ENCODE measurements at places on chromosomes 13 and 19.

GRCh38 chr19:47523473-47523872 lies 8.6 kb upstream of the NAPA start:
- H3K4me3 ChIP-seq = no peak overlapping the region
- no peaks in the 10 kb centered on the region for H3K36me3 ChIP-seq
- no peaks in the 10 kb centered on the region for H3K27me3 ChIP-seq
- DNase-seq = no peak

GRCh38 chr13:25659091-25659795 lies 287.5 kb downstream of the ATP8A2 start:
- H3K4me1 ChIP-seq = no peaks in the 10 kb centered on the region
- H3K27ac ChIP-seq = no peak overlapping the region
- no peaks in the 10 kb centered on the region for H3K36me3 ChIP-seq
- no peaks in the 10 kb centered on the region for H3K27me3 ChIP-seq
- no peak overlapping the region for H3K4me3 ChIP-seq
- DNase-seq = no peak

DNA sequence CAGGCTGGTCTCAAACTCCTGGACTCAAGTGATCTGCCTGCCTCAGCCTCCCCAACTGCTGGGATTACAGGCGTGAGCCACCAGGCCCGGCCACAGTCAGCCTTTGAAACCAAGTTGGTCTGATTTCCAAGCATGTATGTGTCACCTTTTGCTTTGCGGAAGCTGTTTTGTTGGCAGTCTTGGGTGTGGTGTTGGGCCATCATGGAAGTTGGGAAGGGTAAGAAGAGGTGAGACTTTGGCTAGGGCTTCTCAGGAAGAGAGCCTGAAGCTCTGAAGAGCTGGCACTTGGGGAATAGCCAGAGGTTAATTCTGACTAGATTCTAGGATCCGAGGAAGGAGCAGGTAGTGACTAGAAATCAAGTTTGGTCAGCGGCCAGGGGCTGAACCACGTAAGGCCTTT lies 2.8 kb downstream of the RSPH6A start:
- no peak overlapping the region for H3K4me3 ChIP-seq
- H3K27me3 ChIP-seq = peaks cover 43% of the 10 kb centered on the region
- H3K27ac ChIP-seq = no peak overlapping the region
- H3K36me3 ChIP-seq = no peaks in the 10 kb centered on the region
- no peak for DNase-seq

GRCh38 chr13:98251708-98252107 lies 74.6 kb upstream of the RNF113B start:
- DNase-seq = no peak
- no peak overlapping the region for H3K27ac ChIP-seq
- H3K27me3 ChIP-seq = no peaks in the 10 kb centered on the region
- no peak overlapping the region for H3K4me3 ChIP-seq
- H3K36me3 ChIP-seq = no peaks in the 10 kb centered on the region
- peaks cover 35% of the 10 kb centered on the region for H3K4me1 ChIP-seq

DNA sequence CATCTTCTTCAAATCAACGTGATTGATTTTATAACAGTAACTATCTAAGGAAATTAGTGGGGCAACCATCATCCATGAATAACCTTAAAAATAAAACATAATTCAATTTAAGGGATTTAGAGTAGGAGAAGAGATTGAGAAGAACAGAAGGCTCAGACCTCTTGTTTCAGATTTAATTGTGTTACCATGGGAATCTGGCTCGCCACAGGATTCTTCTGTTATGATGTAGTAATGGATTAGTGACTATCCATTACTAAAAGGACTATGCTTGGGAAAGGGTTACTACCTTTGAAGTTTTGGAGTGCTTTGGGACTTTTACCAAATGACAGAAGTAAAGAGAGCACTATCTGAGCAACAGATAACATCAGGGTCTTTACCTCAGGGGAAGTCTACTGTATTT lies 13.2 kb downstream of the FREM2 start:
- no peak overlapping the region for H3K4me3 ChIP-seq
- H3K36me3 ChIP-seq = no peaks in the 10 kb centered on the region
- no peak overlapping the region for H3K27ac ChIP-seq
- H3K27me3 ChIP-seq = no peaks in the 10 kb centered on the region
- peaks cover 3% of the 10 kb centered on the region for H3K4me1 ChIP-seq

DNA sequence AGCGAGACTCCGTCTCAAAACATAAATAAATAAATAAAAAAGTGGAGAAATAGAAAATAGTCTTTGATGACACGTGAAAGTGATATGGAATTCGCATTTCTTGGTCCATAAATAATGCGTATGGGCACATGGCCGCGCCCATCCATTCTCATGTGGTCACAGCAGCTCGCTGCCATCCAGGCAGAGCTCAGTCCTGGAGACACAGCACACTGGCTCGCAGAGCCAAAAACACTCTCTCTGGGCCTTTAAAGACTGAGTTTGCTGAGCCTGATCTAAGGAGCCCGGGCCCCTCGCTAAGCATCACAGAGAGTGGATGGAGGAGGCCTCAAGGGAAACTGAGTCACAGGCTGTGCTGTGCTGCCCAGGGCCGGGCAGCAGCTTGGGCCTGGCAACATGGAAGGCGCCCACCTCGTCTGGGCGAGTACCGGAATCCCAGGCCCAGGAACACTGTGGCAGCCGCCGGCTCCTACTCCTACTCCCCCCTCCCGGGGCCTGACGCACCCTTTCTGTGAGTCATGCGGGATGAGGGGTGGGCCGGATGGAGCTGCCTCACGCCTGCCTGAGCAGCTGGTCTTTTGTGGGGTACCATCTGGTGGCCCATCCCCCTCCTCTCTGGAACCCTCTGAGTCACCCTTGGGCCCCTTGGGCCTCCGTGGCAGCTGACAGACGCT lies 28.9 kb upstream of the CACTIN start:
- H3K36me3 ChIP-seq = peaks cover 59% of the 10 kb centered on the region
- no peaks in the 10 kb centered on the region for H3K27me3 ChIP-seq
- H3K4me1 ChIP-seq = no peaks in the 10 kb centered on the region
- H3K27ac ChIP-seq = peak overlapping the region; percentile 32
- DNase-seq = no peak
- H3K4me3 ChIP-seq = no peak overlapping the region

- no peak overlapping the region for H3K4me3 ChIP-seq
- no peaks in the 10 kb centered on the region for H3K27me3 ChIP-seq
- no peak overlapping the region for H3K27ac ChIP-seq
- DNase-seq = no peak
Measured at GRCh38 chr13:108508263-108508662, 121.1 kb upstream of the MYO16 start.

- H3K4me3 ChIP-seq = no peak overlapping the region
- H3K36me3 ChIP-seq = no peaks in the 10 kb centered on the region
- peaks cover 20% of the 10 kb centered on the region for H3K4me1 ChIP-seq
Measured at GRCh38 chr19:10505583-10506229, 2.5 kb upstream of the KEAP1 start.

- no peaks in the 10 kb centered on the region for H3K36me3 ChIP-seq
- H3K27ac ChIP-seq = no peak overlapping the region
- H3K4me3 ChIP-seq = no peak overlapping the region
- no peaks in the 10 kb centered on the region for H3K27me3 ChIP-seq
- DNase-seq = no peak
Measured at GRCh38 chr13:59340581-59340980, 823.1 kb downstream of the DIAPH3 start.

- H3K36me3 ChIP-seq = no peaks in the 10 kb centered on the region
- H3K4me1 ChIP-seq = no peaks in the 10 kb centered on the region
- DNase-seq = no peak
Measured at GRCh38 chr13:106440866-106441265, 94.6 kb downstream of the EFNB2 start.

- H3K27me3 ChIP-seq = no peaks in the 10 kb centered on the region
- DNase-seq = no peak
- no peaks in the 10 kb centered on the region for H3K4me1 ChIP-seq
- H3K4me3 ChIP-seq = no peak overlapping the region
Measured at GRCh38 chr13:106197496-106197895, 338.0 kb downstream of the EFNB2 start.

GRCh38 chr13:94617389-94618000 lies 15.8 kb downstream of the GPR180 start:
- H3K36me3 ChIP-seq = peaks cover 5% of the 10 kb centered on the region
- H3K27me3 ChIP-seq = no peaks in the 10 kb centered on the region
- H3K27ac ChIP-seq = no peak overlapping the region
- H3K4me1 ChIP-seq = no peaks in the 10 kb centered on the region
- no peak overlapping the region for H3K4me3 ChIP-seq

- H3K4me3 ChIP-seq = no peak overlapping the region
- H3K27me3 ChIP-seq = no peaks in the 10 kb centered on the region
- DNase-seq = no peak
- peaks cover 21% of the 10 kb centered on the region for H3K4me1 ChIP-seq
- peak overlapping the region; percentile 10 for H3K27ac ChIP-seq
Measured at GRCh38 chr13:113882267-113882630, 18.4 kb upstream of the GAS6 start.

GRCh38 chr13:70809588-70809987 lies 701.3 kb upstream of the KLHL1 start:
- H3K36me3 ChIP-seq = no peaks in the 10 kb centered on the region
- DNase-seq = no peak
- no peak overlapping the region for H3K4me3 ChIP-seq
- H3K27me3 ChIP-seq = no peaks in the 10 kb centered on the region

- no peak for DNase-seq
- H3K27me3 ChIP-seq = no peaks in the 10 kb centered on the region
- no peaks in the 10 kb centered on the region for H3K4me1 ChIP-seq
- no peak overlapping the region for H3K27ac ChIP-seq
- H3K36me3 ChIP-seq = no peaks in the 10 kb centered on the region
- H3K4me3 ChIP-seq = no peak overlapping the region
Measured at GRCh38 chr13:55440465-55441085, 1700.1 kb upstream of the PRR20A start.

DNA sequence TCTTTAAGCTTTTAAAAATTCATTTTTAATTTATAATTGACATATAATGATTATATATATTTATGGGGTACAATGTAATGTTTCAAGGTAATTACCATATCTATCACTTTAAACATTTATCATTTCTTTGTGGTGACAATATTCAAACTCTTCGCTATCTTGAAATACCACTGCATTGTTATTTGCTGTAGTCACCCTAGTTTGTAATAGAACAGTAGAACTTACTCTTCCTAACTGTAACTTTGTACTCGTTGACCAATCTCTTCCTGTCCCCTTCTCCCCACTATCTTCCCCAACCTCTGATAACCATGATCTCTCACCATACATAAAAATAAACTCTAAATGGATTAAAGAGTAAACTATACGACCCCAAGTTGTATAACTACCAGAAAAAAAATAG lies 20.4 kb downstream of the COG6 start:
- H3K27me3 ChIP-seq = no peaks in the 10 kb centered on the region
- DNase-seq = no peak
- H3K36me3 ChIP-seq = peaks cover 39% of the 10 kb centered on the region
- H3K27ac ChIP-seq = no peak overlapping the region
- H3K4me3 ChIP-seq = no peak overlapping the region
- no peaks in the 10 kb centered on the region for H3K4me1 ChIP-seq

- no peak overlapping the region for H3K4me3 ChIP-seq
- no peak overlapping the region for H3K27ac ChIP-seq
- H3K4me1 ChIP-seq = peaks cover 20% of the 10 kb centered on the region
- H3K27me3 ChIP-seq = no peaks in the 10 kb centered on the region
Measured at GRCh38 chr19:47247308-47247990, 8.9 kb upstream of the CCDC9 start.

DNA sequence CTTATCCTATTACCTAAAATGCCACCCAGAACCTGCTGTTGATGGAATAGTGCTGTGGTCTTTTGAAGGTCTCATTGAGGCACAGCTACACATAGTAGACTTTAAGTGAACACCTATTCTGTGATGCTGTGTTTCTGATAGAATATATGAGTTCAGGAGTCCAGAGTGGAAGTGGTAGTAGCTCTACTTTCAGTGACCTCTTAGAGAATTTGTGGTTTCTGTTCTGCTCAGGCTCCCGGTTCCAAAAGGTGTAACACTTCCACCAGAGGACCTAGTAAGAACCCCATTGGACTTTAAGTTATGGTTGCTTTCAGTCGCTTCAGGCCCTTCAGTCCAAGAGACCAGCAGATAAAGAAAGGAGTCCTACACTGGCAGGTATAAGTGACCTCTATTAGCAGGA lies 11.4 kb upstream of the MYCBP2 start:
- H3K36me3 ChIP-seq = no peaks in the 10 kb centered on the region
- no peaks in the 10 kb centered on the region for H3K27me3 ChIP-seq
- no peak for DNase-seq
- no peak overlapping the region for H3K27ac ChIP-seq

DNA sequence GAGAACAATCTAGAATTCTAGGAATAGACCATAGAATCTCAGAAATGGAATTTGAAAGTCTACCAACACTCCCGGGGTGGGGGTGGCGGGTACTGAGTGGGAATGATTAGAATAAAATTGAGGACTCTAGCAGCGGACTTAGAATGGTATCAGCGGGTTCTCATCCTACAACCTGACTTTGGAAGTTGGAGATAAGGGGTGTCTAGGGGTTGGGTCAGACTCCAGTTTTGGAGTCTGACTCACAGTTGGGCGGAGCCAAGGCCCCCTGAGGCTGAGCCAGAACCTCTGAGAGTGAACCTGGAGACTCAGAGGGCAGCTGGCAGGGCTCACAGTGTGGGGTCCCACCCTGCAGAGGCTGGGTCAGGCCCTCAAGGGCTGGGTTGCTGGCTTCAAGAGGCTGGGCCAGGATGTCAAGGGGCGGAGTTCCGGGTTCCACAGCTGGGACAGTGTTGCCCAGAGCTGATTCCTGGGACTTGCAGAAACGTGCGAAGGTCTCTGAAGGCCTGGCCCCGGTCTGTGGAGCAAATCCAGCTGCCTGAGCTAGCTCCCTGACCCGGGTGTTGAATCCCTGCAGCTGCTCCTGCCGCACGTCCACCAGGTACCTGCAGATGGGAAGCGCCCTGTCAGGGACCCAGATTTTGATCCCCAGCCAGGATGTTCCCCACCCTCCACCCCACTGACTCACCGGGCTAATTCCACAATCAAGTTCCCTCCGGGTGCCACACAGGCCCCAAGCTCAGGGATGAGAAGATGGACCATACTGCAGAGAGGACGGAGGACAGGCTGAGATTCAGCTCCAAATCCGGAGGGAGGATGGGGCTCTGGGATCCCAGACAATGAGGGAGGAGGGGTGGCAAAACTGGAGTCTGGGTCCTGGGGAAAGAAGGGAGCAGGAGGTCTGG lies 1.6 kb upstream of the TNNI3 start:
- peaks cover 16% of the 10 kb centered on the region for H3K4me1 ChIP-seq
- H3K36me3 ChIP-seq = no peaks in the 10 kb centered on the region
- no peak for DNase-seq
- H3K4me3 ChIP-seq = no peak overlapping the region
- peaks cover 37% of the 10 kb centered on the region for H3K27me3 ChIP-seq

- no peak overlapping the region for H3K27ac ChIP-seq
- no peaks in the 10 kb centered on the region for H3K27me3 ChIP-seq
- H3K36me3 ChIP-seq = peaks cover 33% of the 10 kb centered on the region
- H3K4me1 ChIP-seq = no peaks in the 10 kb centered on the region
- DNase-seq = no peak
Measured at GRCh38 chr19:7547159-7547558, 11.6 kb downstream of the PNPLA6 start.

- H3K4me3 ChIP-seq = no peak overlapping the region
- no peak overlapping the region for H3K27ac ChIP-seq
- H3K4me1 ChIP-seq = no peaks in the 10 kb centered on the region
- H3K27me3 ChIP-seq = peaks cover 32% of the 10 kb centered on the region
- H3K36me3 ChIP-seq = no peaks in the 10 kb centered on the region
Measured at GRCh38 chr19:35313587-35313986, 15.4 kb upstream of the CD22 start.

GRCh38 chr13:102729560-102730270 lies 34.9 kb upstream of the METTL21C start:
- H3K36me3 ChIP-seq = no peaks in the 10 kb centered on the region
- no peaks in the 10 kb centered on the region for H3K27me3 ChIP-seq
- DNase-seq = no peak
- H3K4me3 ChIP-seq = no peak overlapping the region
- H3K27ac ChIP-seq = no peak overlapping the region
